ENCODE measurements at places on chromosomes 1 and 21.

DNA sequence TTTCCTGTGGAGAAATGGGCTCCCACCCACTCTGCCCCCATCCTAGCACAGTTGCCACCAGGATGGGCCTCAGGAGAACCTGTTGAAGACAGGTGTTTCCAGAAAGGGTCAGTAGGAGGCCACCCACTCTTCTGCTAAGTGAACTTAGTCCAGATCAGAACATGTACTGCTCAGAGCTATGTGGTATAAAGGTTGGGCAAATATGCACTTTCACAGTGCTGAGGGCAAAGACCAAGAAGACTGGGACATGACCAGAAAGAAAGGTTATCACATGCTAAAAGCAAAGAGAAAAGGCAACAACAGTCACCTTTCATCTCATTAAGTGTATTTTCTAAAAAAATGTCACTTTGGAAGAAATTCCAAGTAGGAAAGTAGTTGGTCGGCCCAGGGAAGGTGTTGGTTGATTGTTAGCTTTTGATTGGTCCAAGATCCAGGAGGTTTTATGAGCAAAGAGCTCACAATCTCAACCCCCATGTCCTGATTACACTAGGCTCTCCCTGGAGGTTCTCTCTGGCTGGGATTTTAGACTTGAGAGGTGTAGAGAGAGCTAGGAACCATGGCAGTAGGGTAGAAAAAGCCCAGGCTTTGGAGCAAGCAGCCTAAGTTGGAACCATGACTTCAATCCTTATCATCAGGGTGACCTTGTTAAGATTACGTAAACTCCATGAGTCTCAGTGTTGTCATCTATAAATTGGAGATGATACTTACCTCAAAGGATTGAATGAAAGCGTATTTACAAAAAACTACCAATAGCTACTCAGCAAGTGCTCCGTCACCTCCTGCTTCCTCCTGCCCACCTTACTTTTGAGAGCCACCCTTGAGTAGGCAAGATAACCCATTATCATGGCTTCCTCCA lies 102.6 kb downstream of the GLUL start:
- no peak for DNase-seq

GRCh38 chr21:38741092-38741949 lies 64.4 kb upstream of the ETS2 start:
- no peak for DNase-seq

DNA sequence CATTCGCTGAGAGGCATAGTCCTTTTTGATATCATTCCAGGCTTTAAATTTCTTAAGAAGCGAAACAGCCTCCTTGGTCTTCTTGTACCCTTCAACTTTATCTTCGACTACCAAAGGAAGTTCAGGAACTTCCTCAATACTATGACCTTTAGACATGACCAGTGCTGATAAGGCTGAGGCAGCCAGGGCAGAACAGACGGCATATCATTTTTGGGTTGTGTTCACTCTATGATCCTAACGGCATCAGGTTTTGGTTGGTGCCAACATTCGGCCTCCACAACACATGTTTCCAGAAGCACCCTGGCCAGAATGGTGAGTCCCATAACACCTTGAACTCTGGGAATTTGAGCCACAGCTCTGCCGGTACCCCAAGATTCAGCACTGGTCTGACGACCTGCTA lies 31.4 kb upstream of the MYOC start:
- no peak for DNase-seq

DNA sequence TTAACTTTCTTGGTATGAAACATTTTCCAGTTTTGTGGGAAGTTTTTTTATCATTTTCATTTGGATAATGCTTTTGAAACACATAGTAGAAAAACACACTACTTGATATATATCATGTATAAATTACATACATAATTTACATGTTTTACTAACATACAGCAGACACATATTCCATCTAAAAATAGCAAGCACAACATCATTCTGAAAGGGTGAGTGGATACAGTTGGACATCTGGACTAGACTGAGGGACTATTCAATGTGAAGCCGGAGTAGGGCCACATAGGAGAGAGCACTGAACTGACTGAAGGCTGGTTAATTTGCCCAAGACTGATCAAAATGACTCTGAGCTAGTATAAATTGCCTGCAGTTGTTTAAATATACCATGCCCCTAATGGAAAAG lies 11.7 kb downstream of the CDKN2C start:
- DNase-seq: no peak

GRCh38 chr1:18182398-18183160 lies 75.0 kb downstream of the IGSF21 start:
- DNase-seq: peak; percentile 13

DNA sequence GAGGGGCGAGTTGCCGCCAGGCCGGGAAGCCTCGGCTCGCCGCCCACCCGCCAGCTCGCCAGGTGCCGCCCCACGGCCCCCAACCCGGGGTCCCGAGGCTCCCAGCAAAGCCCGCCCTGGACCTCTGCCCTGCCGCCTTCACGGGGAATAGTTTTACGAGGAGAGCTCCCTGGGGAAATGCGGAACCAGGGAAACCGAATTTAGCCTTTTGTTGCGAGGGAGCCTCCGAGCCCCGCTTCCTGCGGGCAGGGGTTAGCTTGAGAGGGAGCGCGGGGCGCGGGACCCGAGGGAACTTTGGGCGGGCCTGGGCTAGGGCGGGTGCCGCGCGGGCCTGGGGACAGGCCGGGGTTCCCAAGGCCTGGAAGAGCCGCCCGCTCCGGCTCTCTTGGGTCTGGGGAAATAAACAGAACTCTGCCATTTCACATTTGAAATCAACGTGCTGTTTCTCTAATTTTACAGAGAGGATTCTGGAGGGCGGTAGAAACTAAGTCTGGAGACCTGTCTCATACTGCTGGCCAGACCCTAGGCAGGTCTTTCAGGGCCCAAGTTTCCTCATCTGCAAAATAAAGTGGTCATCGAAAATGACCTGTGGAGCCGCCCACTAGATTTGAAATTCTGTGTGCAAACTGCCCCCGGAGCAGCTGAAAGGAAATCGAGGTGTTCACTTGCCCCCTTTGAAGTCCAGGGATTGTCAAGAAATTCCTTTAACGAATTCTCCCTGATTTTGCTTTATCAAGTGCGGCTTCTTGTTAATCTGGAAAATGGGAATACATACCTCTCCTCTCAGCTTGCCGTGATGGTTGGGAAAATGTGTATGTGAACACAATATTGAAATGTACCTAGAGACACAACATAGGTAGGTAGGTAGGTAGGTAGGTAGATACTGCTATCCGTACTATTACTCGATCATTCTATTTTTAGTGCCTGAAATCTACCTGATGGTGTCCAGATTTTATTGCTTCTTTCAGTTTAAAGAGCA lies 749 bp upstream of the GLUL start:
- DNase-seq: peak; percentile 78

DNA sequence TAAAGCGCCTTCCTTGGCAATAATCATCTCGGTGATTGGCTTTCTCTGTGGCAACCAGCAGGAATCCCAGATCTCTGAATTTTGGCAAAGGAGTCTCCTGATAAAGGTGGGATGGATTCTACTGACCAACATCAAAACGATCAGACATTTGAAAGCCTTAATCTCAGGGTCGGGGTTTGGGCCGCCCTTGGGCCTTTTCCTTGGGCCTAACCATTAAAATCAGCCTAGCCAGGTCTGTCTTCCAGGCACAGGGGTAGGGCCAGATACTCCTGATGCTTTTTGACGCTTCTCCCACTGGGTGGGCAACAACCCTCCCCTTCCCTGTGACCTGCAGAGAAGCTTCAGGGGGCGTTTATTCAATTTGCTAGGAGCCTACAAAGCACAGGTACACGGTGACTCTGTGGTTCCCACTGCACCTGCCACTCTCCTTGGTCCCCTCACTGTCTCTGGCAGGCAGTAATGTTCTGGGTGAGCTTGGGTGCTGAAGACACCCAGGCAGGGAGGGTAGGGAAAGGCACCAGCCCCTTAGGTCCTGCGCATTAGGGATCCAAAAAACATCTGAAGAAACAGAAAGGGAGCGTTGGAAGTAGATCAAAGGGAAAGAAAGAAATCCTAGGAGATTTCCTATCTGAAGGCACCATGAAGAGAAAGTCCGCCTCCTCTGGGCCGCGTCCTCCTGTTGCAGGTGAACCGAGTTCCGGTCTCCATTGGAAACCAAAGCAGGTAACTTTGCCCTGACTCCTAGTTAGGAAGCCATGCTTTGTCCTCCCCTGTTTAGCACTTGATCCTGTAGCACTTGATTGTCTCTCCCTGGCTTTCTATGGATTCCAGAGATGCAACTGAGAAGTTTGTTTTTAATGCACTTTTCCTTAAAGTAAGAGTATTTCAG lies 12.3 kb downstream of the RNU1-2 start:
- no peak for DNase-seq

- DNase-seq: no peak
Observed at GRCh38 chr1:233707153-233707879, 93.4 kb downstream of the KCNK1 start.

DNA sequence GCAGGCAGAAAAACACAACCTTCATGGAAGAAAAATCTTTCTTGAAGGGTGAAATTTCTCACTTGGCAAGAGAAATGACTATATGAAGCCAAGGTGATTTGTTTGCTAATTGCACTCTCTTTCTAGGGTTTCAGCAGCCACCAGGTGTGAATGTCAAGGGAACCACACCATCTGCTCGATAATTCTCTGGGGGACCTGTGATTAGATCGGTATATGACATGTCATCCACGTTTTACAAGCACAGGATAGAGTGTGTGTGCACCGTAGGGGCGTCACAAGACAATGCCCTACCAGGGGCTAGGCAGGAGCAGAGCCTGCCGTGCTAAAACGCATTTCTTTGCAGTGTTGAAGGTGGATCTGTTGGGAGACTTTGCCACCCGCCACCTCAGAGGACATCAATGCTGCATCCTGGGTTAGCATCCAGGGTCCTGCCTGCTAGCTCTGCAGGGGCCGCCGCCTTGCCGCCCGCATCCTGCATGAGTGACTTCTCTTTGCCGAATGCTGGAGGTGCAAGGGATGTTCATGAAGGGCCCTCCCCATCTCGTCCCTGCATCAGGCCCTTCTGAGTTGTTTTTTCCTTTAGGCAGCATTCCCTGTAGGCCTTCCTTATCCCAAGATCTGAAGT lies 37.8 kb upstream of the CCSAP start:
- no peak for DNase-seq

- no peak for DNase-seq
Observed at GRCh38 chr1:26372039-26372438, 511 bp downstream of the ZNF683 start.

DNA sequence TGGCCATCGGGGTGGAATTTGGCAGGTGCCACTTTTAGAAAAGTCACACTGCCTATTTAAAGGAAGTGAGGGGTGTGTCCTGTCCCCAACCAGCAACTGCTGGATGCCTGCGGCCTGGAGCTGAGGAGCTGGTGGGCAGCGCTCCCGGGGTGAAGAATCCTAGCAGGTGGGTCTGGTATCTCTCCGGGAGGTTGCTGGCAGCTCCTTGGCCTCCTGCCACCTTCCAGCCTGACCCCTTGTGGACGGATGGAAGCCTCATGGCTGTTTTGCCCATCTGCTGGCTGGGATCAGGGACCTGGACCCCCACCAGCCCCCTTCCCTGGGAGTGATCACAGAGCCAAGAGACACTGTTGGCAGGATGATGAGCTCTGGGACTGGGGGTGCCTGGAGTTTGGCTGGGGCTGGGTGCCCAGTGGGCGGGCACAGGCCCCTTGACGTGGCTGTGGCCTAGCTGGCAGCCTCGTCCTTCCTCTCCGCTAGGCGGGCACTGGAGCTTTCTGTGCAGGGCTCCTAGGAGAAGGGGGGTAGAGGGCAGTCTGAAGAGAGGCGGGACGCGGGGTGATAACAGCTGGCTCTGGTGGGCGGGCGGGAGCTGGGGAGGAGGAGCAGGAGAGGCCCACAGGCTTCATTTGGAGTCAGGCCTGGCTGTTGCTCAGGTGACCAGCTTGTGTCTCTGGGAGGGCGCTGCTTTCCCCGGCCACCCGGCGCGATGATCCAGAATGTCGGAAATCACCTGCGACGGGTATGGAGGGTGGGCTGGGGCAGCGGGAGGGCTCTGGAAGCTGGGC lies at the start of gene ACOT11:
Gene ACOT11, plus strand, starts transcription at position 628 of the 788 bp plus-strand sequence. Its CDS starts 82 bp downstream, at position 710.
- peak; percentile 44 for DNase-seq

DNA sequence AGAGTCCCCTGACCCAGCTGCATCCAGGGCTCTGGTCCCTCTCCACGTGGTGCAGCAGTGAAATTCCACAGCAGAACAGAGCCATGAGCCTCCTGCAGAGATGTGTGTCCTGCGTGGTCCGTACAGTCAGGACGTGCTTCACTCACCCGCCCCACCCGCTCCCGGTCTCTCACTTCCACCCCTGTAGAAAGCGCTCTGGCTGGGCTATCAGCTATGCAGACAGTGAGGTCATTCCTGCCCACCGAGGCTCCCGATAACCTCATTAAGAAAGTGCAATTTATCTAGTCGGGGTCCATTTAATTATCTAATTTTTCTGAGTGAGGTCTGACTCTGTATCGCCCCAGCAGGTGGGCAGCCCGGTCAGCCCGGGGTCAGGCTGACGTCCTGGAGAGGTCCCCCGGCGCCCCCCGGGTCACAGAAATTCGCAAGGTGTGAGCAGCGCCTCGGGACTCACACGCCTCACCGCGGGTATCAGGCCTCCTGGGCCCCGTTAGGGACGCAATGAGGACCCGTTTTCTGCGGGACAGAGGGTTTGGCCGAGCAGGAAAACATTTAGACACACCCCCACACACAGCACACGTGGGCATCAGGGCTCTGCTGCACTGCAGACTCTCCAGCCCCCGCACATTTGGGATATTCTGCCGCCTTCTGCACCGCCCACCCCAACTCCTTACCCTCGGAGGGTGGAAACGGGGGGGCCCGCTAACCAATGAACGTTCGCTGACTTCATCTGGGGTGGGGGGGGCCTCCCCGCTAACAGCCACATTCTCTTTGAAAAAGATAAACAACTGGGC lies 76.7 kb downstream of the PRDM16 start:
- no peak for DNase-seq

DNA sequence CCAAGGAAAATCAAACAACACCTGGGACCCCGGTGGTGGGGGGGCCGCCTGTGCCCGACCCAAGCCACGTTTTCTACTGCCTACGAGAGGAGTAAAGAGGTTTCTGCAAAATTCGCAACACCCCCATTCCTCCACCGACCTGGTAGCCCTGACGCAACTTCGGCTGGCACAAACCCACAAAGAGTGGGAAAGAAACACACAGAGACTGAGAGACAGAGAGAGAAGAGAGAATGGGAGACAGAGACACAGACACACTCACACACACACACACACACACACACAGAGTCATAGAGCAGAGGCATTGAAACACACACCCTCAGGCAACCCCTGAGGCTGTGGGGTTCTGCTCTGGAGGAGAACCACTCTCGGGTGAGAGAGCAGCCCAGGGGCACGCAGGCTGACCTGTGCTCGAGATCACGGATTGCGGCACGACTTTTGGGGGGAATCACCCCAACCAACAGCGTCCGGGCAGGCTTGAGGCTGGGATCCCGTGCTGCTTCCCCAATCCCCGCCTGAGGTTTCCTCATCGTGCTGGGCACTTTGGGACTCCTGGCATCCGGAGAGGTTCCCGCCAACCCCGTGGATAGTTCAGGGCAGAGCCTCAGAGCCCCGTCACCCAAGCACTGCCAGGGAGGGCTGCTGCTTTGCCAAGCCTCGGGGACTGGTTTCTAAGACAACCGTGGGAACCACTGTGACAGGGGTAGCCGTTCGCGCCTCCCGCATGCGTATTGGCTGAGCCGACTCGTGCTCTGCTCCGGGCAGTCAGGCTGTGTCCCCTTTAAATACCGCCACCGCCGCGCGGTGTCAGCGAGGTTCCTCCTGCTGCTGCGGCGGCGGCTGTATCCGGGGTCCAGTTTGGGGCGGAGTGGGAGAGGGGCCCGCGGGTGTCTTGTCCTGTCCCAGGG lies 682.4 kb upstream of the TPTE start:
- no peak for DNase-seq
